ENCODE measurements at places on chromosomes 1 and 21.
A peak's percentile ranks its signal among the peaks of the same experiment; 100 is the strongest.

DNA sequence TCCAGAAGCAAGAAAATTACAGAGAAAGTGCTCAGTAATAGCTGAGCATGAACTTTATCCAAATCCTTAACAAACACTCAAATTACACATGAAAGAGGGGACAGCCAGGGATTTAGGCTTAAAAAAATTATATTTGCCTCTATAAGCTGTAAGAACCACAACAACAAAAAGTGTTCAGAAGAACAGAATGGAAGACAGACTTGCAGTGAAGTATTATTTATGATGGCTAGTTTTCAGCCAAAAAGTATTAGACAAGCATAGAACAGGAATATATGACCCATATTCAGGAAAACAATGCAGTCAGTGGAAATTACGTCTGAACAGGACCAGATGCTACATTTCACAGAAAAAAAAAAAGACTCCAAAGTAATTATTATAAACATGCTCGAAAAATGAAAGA, 1246.3 kb downstream of the NCAM2 start:
- DNase-seq: no peak

GRCh38 chr1:67675800-67676199, 9.2 kb upstream of the GADD45A start:
- DNase-seq: no peak

DNA sequence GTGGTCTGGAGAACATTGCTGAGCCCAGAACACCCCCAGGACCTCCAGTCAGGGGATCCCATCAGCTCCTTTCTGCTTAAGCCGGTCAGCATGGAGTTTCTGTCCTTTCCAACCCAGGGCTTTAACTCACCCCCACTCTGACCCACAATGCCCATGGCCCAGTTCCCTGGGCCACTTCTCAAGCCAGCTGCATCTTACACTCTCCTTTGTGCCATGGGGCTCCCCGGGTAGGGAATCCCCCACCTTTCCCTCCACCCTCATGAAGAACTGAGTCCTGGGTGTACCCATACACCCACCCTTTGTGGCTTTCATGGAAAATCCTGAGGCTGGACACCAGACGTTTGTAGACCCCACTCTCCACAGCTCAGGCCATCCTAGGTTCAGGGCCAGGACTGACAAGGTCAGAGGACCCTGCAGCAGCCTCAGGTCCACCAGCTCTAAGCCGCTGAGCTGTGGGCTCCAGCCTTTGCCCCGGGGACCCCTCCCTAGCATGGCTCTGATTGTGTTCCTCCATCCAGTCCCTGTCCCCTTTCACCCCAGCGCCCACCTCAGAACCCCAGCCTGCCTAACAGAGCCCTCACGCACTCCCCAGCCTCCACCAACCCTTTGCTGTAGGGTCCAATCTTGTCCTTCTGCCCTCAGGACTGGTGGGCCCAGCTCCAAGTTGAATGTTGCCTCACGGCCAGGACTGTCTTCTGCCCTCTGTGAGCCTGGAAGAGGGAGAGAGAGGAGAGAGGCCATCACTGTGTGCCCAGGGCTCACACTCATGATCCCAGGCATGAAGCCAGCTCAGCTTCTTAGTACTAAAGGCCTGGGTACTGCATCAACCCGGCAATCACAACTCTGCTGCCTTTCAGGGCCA, 394.8 kb downstream of the MATN1 start:
- DNase-seq: no peak

- no peak for DNase-seq
Observed at GRCh38 chr1:194447636-194448035, 1261.2 kb upstream of the B3GALT2 start.

DNA sequence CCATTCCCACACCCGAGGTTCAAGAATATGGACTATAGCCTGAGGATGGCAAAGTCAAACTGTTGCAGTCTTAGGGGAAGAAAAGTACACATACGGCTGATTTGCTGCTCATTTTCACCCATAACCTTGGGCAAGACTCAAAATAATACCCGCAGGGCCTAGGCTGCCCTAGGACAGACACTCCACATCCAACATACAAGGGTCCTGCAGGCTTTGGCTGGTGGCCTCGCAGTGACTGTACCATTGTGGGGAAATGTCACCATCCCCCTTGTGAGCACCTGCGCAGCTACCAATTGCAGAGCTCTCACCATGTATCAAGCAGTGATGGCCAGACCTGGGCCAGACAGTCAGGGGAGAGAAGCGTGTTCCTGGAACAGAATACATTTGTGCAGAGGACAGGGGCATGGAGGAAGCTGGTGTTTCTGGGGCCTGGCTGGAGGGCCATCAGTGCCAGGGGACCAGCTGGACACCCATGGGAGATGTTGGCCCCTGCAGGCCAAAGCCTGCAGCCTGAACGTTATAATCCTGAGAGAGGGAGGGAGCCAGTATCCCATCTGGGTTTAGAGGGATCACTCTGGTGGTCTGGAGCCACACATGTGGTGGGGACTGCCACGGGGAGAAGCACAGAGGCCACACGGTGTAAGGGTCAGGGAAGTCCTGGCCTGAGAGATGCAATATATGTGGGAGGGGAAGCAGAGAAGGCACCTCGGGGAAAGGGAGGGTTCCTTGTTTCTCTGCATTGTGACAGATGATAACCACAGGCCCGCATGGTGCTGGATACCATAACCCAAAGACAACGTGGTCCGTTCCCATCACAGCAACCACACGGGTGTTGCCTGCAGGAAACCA, 101.2 kb downstream of the GLIS1 start:
- no peak for DNase-seq

GRCh38 chr1:156104065-156104810, 10.3 kb upstream of the LMNA start:
- DNase-seq: no peak

GRCh38 chr1:64505944-64506655, 36.2 kb downstream of the CACHD1 start:
- DNase-seq: no peak

GRCh38 chr1:228393268-228393701, 13.3 kb downstream of the TRIM11 start:
- no peak for DNase-seq

DNA sequence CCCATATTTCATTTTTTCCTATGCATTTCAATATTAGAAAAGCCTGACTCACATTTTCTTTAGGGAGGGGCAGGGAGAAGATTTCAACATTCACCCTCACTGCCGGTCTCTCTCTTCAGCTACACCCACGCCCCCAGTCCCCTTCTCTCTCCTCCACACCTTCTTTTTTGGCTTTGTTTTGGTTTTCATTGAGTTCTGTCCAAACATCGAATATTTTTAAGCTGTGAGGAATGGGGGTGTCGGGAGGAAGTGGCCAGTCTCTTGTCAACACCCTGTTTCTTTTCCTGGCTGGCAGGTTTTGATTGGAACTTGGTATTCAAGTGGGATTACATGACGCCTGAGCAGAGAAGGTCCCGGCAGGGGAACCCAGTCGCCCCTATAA, 177.3 kb downstream of the PGBD5 start:
- no peak for DNase-seq

DNA sequence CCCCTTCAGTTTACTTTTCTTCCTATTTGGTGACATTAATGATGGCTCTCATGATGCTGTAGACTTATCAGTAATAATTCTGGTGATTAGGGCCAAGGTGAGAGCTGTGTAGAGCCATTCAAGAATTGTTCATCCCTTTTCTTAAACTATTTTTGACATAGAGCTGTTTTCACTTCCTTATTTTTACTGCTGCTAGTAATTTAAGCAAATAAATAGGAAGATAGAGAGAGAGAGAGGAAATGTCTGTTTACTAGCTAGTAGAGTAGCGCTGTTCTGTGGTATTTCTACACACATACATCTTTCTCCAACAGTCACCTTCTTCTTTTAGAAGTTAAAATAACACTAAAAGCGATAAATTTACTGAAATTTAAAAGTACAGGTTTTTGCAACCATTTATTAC, 678.0 kb upstream of the ZP4 start:
- peak; percentile 3 for DNase-seq

DNA sequence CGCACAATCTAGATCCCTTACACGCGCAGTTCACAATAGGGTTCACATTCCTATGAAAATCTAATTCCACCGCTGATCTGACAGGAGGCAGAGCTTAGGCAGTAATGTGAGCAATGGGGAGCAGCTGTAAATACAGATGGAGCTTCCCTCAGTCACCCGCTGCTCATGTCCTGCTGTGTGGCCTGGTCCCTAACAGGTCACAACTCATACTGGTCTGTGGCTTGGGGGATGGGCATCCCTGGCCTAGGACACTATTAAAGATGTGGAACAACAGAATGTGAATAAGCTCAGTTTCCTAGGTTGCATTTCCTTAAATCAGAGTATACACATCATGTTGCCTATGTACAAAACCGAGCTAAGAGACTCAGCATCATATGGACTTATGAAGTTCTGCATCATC, 16.2 kb downstream of the IFI44 start:
- no peak for DNase-seq

- no peak for DNase-seq
Observed at GRCh38 chr1:23177438-23178380, 9.1 kb upstream of the LUZP1 start.

- DNase-seq: no peak
Observed at GRCh38 chr1:84912726-84913554, 19.9 kb upstream of the LPAR3 start.

DNA sequence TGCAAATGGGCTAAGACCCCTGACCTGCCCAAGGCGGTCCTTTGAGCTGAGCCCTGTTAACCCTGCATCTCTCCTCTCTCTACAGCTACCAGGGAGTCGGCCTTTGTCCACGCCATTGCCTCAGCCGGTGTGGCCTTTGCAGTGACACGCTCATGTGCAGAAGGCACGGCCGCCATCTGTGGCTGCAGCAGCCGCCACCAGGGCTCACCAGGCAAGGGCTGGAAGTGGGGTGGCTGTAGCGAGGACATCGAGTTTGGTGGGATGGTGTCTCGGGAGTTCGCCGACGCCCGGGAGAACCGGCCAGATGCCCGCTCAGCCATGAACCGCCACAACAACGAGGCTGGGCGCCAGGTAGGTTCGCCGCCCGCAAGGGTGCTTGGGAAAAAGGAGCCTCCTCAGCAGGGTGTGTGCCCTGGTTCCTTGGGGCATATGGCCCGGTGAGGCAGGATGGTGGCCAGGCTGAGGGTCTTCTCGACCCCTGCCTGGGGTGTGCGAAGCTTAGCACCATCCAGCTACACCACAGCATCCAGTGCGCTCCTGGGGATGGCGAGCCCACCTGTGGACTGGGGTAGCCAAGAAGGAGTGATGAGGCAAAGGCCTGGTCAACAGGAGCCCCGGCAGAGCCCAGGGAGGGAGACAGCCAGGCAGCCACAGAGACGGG, 31.8 kb upstream of the ARF1 start:
- DNase-seq: no peak

- no peak for DNase-seq
Observed at GRCh38 chr1:197825541-197825940, 50.3 kb upstream of the DENND1B start.

- DNase-seq: no peak
Observed at GRCh38 chr1:6928106-6928885, 143.0 kb downstream of the CAMTA1 start.

- no peak for DNase-seq
Observed at GRCh38 chr21:45528981-45529784, 13.1 kb downstream of the SLC19A1 start.

DNA sequence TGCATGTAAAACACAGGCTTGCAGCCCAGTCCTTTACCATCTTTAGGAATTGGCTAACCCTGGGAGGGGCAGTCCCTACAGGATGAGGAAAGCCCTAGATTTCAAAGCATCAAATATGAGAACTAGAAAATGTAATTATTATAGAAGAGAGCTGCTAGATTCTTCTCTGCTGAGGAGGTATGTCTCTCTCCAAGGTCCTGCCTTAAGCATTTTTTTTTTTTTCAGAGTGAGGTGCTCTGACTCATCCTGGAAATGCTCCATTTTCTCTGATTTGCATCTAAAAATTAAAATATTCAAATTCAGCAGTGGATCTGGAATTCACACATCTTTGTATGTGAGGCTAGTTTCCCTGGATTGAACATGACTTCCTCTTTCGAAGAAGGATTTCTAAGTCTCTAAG, 149.8 kb downstream of the ZNF648 start:
- DNase-seq: no peak

DNA sequence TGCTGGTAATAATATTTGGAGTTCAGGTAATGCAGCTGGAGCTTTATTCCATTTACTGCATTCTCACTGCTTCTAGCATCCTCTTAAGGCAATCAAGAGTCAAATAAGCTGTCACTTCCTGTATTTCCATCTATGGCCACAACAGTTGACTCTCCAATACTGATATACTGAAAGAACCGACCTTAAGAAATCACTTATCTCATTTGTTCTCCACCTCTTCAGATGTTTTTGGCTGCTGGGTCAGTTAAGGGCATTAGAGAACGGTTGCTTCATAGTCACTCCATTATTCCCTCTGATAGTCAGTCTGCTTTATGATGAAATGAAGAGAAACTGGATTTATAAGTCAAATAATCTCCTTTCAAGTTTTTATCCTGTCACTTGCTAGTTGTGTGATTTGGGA, 14.2 kb upstream of the RGS4 start:
- no peak for DNase-seq

DNA sequence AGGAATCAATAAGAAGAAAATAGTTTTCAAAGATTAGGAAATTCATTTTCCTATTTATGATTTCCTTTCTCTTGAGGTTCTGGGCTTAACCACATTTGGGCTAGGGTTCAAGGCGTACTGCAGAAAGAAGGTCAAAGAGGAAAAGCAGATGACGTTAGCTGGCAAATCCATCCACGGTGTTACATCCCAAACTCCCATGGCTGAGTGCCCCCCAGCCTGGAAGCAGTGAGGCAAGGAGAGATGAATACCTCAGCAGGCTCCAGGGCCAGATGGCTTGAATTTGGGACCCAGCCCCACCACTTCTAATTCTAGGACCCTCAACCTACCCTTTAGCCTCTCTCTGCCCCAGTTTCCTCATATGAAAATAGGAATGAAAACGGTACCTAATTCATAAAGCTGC, 17.7 kb downstream of the SUSD4 start:
- DNase-seq: no peak

GRCh38 chr1:205925736-205926135, 17.5 kb downstream of the SLC26A9 start:
- DNase-seq: no peak

DNA sequence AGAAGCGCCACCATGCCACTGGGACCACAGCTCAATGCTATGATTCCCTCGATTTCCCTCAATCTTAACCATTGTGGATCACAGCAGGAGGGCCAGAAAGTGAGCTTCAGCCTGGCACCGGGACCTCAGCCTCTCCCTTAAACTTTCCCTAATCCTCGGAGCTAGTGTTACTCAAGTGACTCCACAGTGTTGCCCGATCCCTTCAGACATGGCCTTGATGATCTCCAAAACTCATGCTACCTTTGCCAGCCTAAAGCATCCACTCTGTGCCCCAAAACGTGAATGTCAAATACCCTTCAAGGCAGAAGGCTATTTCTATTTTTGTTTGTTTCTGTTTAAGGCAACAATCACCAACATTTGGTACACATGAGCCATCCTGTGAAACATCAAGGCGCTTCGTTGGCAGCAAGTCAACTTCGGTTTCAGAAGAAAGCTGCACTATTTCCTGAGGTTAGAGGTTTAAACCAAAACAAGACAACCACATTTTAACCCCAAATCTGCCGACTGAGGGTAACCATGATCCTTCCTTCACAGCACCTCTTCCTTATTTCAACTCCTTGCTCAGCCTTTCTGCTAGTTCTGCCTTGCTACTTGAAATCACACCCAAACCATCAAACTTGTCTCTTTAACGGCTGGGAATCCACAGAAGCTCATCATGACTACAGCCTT, 94.4 kb upstream of the KRTAP19-8 start:
- DNase-seq: no peak

Measured in globus pallidus (tissue), 1 donor.